Pancreas (tissue), 10 donors: ENCODE measurements at places on chromosomes 12 and 14. TPM values are rescaled to one million over a fixed set of nuclear protein-coding genes. Genes with fewer than 3 reads are reported as not detected.

IFNG gene
- polyA plus RNA-seq, result not detected

ATF7 gene
- 11.6 TPM for polyA plus RNA-seq

NOS1 gene
- 0.49 TPM for polyA plus RNA-seq

PRB2 gene
- polyA plus RNA-seq, result not detected

CLEC4D gene
- polyA plus RNA-seq, result not detected

LRRK2 gene
- 3.5 TPM for polyA plus RNA-seq

ARHGEF25 gene
- 16.5 TPM for polyA plus RNA-seq

PTHLH gene
- 0.89 TPM for polyA plus RNA-seq

ANKRD13A gene
- polyA plus RNA-seq, result 10.7 TPM

SDR9C7 gene
- polyA plus RNA-seq, result not detected

FRS2 gene
- polyA plus RNA-seq, result 2.5 TPM

PROX2 gene
- polyA plus RNA-seq, result not detected

CYP27B1 gene
- polyA plus RNA-seq, result 1.6 TPM

ZNF385A gene
- polyA plus RNA-seq, result 2.8 TPM

ABCC9 gene
- polyA plus RNA-seq, result 1.4 TPM

SPIC gene
- polyA plus RNA-seq, result not detected

CLEC2D gene
- 2.8 TPM for polyA plus RNA-seq

RND1 gene
- 2.7 TPM for polyA plus RNA-seq

IAPP gene
- 121 TPM for polyA plus RNA-seq

LALBA gene
- polyA plus RNA-seq, result not detected

SYT1 gene
- 1.2 TPM for polyA plus RNA-seq

SNAPC1 gene
- 2.7 TPM for polyA plus RNA-seq

SLC25A21 gene
- polyA plus RNA-seq, result 0.42 TPM

AKAP3 gene
- 0.87 TPM for polyA plus RNA-seq

EML1 gene
- 3.8 TPM for polyA plus RNA-seq

TC2N gene
- polyA plus RNA-seq, result 23.9 TPM

MGAT4C gene
- 0.57 TPM for polyA plus RNA-seq

TEX52 gene
- polyA plus RNA-seq, result not detected

PTPRO gene
- polyA plus RNA-seq, result 0.19 TPM

PRIMA1 gene
- 0.27 TPM for polyA plus RNA-seq

KLHL33 gene
- 0.12 TPM for polyA plus RNA-seq

DDX23 gene
- polyA plus RNA-seq, result 55.6 TPM

ACOT6 gene
- polyA plus RNA-seq, result not detected

HOXC10 gene
- 0.16 TPM for polyA plus RNA-seq

MYF5 gene
- polyA plus RNA-seq, result not detected

GALC gene
- polyA plus RNA-seq, result 9.9 TPM

HOXC4 gene
- 0.27 TPM for polyA plus RNA-seq

GYS2 gene
- not detected for polyA plus RNA-seq

APOF gene
- 0.05 TPM for polyA plus RNA-seq

ADSS1 gene
- 6.7 TPM for polyA plus RNA-seq

ANKRD33 gene
- not detected for polyA plus RNA-seq

ADAMTS20 gene
- not detected for polyA plus RNA-seq

INHBC gene
- polyA plus RNA-seq, result not detected

FAM181A gene
- not detected for polyA plus RNA-seq

MFAP5 gene
- 3.5 TPM for polyA plus RNA-seq

KRT83 gene
- not detected for polyA plus RNA-seq

RFX4 gene
- 0.08 TPM for polyA plus RNA-seq

MEG3 gene
- 1,150 TPM for polyA plus RNA-seq

PTGER2 gene
- 0.49 TPM for polyA plus RNA-seq

FGF23 gene
- polyA plus RNA-seq, result not detected

CLEC6A gene
- polyA plus RNA-seq, result not detected

CCDC88C gene
- 10.3 TPM for polyA plus RNA-seq

KRT2 gene
- not detected for polyA plus RNA-seq

GZMB gene
- not detected for polyA plus RNA-seq

TMEM229B gene
- 1.9 TPM for polyA plus RNA-seq

C12orf60 gene
- 0.89 TPM for polyA plus RNA-seq

ESRRB gene
- 0.85 TPM for polyA plus RNA-seq
